Skeletal muscle cell (primary cell): ENCODE measurements at places on chromosomes 2 and 18.

GRCh38 chr2:73238149-73238548 lies 4.0 kb downstream of the CCT7 start:
- no peak for DNase-seq

DNA sequence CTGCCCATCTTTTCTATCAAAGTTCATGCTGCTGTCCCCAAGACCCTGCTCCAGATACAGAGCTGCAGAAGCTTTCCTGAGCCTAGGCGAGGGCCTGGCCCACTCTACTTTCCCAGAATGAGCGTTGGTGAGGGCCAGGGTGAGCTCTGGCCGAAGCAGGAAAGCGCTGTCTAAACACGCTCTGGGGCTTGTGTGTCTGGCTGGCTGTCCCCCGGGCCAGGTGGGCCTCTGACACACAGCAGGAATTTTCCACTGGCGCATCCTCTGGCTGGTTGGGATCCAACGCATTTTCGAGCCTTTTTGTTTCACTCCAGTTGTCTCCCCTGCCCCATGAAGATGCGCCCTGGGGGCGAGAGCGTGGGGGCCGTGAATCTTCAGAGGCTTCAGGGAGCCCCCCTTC lies 17.8 kb upstream of the KCNK3 start:
- no peak for DNase-seq

- DNase-seq: no peak
Observed at GRCh38 chr18:3246635-3247239, 864 bp upstream of the MYL12A start.

GRCh38 chr2:158805255-158805654 lies 10.1 kb downstream of the DAPL1 start:
- no peak for DNase-seq

GRCh38 chr2:190320696-190321095 lies 1.1 kb upstream of the HIBCH start:
- DNase-seq: no peak

DNA sequence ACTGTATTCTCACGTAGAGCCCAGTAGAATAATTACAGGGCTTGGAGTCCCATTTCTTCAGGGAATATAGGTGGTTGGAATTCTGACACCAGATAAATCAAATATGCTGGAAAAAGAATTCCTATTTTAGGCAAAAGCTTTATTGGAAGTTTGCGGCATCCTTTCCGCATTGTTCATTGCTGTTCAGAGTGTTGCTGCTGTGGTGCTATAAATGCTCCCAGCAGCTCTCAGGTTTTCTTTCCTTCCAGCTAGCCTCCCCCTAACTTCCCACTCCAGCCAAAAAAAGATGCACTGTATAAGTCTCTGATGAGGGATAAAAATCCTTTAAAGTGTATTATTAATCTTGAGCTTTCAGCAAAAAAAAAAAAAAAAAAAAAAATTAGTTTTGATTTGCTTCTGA lies 25.5 kb upstream of the POLR1B start:
- no peak for DNase-seq

GRCh38 chr18:36931106-36931505 lies 102.2 kb downstream of the KIAA1328 start:
- DNase-seq: no peak
